ENCODE measurements at places on chromosomes 13 and 19. TPM values are rescaled to one million over a fixed set of nuclear protein-coding genes. Genes with fewer than 3 reads are reported as not detected.

Gene GJB6
- not detected for total RNA-seq

Gene RNF225
- 2.1 TPM for total RNA-seq

Gene ZNF730
- 21.4 TPM for total RNA-seq

Gene ZNF628
- 16.6 TPM for total RNA-seq

Gene UGGT2
- total RNA-seq: 34.5 TPM

Gene TLE6
- 1.1 TPM for total RNA-seq

Gene KLK15
- total RNA-seq: not detected

Gene CYP2A6
- not detected for total RNA-seq

Gene GTF2F2
- 29.6 TPM for total RNA-seq

Gene TBXA2R
- total RNA-seq: 0.64 TPM

Gene CNN1
- total RNA-seq: 17.9 TPM

Gene SHISA2
- 8.1 TPM for total RNA-seq
